Hematopoietic multipotent progenitor cell treated with erythropoietin and hydrocortisone succinate and interleukin-3 and kit ligand, for 4 days (in vitro differentiated cells): ENCODE measurements at places on chromosomes 2 and 18.

- DNase-seq: no peak
Observed at GRCh38 chr2:5360081-5360480, 332.1 kb upstream of the SOX11 start.

DNA sequence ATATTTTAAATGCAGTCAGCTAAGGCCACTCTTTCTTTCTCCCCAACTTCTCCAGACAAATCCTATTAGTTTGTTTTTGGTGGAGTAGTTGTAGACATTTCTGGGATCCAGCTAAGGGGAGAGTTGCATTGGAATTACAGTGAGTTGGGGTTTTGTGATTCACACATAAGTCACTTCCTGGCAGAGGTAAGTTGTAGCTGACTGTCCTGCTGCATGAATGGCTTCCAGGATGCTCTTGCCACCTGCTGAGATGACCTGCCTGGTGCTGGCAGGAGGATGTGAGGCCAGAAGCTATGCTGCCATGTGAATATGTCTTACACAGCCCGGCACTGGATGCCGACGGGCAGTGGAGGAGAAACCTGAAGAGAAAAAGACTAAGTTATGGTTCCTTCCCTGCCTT is 243.7 kb downstream of the TDRD15 start:
- DNase-seq: no peak

GRCh38 chr2:232842689-232843088 is 27.4 kb upstream of the SNORC start:
- no peak for DNase-seq

DNA sequence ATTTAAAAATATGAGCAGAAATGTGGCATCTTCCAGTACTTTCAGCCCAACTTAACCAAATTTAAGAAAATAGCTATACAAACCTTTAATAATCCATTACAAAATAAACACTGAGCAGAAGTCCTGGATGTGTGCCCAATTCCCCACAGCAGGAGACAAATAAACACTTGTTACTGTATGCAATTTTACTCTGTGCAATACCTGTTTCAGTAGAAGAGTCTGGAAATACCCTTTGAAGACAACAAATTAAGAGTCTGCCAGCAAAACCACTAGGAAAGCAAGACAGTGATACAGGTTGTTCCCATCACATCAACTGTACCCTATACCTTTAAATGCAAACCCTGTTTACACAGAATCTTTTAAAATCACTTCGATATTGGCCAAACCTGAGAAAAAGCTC is 41.4 kb upstream of the RNU4ATAC start:
- DNase-seq: no peak

- no peak for DNase-seq
Observed at GRCh38 chr2:148899638-148900318, 24.8 kb downstream of the KIF5C start.

DNA sequence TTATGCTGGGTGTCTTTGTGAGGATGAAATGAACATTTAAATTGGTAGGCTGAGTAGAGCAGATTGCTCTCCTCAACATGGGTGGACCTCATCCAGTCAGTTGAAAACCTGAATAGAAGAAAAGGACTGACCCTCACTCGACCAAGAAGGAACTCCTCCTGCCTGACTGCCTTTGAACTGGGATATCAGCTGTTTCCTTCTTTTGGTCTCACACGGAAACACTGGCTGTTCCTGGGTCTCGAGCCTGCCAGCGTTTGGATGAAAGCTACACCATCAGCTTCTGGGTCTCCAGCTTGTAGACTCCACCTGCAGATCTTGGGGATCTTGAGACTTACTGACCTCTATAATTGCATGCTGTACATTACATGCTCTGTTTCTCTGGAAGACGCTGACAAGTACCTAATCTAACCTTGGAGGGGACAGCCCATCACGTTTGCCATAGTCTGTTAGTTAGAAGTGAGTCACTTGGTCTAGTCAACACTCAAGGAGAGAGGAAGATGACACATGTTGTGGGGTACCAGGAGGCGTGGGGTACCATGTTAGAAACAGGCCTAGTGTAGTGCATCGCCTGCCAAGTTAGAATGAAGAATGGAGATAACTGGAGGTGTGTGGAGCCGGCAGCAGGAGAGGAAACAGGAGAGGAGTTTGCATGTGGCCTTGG is 267.0 kb downstream of the MREG start:
- no peak for DNase-seq

GRCh38 chr2:240650254-240650965 is 25.1 kb downstream of the GPR35 start:
- DNase-seq: no peak

DNA sequence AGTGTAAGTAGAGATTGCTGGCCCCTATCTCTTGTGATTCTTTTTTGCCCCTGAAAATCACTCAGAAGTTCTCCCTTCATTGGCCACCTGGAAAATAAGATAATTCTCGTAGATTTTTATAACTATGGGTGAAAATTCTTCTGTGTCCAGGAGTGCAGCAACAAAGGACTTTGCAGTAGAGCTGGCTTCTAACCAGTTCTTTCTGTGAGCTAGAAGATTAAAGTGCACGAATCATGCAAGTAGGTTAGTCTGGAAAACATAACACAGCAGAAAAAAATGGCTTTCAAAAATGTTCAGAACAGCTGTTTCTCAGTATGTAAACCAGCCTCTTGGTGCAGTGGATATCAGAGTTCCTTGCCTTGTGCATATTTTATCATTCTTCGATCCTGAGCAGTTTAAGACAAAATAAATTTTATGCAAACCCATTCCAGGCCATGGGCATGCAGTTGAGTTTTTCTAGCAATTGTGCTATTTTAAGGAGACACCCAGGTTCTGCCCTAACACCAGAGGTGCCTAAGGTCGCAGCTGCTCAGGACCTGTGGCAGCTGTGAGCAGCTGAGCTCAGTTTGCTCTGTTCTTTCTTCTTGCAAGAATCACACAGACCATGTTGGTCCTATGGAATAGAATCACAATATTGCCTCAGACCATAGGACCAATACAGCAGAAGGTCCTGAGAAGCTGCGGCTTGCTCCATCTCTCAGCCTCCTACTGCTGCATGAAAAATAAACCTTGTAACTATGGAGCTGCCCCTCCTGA is 80.9 kb upstream of the BCL2L11 start:
- no peak for DNase-seq

- peak; percentile 40 for DNase-seq
Observed at GRCh38 chr2:96533292-96534073, 3.1 kb upstream of the ARID5A start.

DNA sequence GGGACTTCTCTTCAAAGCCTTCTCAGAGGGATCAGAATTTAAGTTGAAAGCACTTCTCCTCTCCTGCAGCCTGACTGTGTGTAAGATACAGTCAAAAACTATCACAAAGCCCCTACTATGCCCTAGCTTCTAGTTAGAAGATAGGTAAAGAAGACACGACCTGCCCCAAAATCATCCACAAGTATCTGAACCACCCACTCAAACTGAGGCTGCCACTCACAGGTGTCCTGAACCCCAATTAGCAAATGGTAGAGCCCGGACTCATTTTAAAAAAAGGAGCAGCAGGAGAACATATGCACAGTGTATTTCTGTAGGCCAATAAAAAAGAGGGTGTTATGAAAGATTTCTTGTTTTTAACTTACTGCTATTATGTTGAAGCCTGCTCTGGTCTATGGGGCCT is 74.4 kb downstream of the ANKRD44 start:
- no peak for DNase-seq

DNA sequence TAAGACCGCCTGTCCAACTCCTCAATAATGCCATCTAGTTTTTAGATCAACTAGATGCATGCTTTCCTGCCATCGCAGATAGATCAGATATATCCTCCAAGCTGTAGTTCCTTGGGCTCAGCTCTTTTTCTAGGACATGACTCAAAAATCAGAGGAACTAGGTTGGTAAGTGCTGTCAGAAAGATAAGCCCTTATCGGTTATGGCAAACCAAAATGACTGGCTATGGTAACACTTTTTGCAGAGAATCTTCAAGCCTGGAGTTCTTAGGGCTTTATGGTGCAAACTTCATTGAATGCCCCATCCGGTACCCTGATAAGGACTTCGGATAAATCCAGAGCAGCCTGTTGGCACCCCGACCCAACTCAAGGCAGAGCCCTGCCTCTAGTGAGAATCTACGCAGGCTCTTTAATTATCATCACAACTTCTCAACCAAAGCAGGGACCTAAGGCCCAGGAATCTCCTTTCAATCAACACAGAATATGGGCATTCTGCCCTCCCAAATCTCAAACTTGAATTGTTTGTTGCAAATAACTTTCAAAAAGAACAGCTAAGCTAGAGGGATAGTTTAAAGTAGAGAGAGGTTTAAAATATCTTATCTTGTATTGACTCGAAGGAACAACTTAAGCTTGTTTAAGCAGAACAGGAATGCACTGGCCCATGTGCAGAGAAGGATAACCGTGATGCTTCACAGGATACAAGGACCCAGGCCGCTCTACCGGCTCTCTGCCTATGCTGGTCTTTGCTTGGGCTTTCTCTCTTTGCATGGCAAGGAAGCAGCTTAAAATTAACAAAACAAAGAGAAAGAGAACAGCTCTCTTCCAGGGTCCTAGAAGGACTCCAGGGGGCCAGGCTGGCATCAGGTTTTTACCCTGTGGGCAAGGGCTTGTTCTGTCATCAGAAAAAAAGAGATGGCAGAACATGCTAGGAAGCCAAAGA is 3.4 kb upstream of the CYP1B1 start:
- DNase-seq: peak; percentile 88

DNA sequence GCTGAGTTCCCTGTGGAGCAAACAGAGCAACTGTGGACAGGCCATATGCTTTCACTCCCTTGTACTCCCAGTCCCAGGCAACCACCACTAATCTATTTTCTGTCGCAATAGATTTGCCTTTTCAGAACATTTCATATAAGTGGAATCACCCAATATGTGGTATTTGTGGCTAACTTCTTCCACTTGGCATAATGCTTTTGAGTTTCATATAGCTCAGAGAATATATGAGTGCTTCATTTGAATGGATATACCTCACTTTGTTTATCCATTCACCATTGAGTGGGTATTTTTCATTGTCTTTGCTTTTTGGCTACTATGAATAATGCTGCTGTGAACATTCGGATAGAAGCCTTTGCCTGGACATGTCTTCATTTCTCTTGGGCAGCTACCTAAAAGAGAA is 151.9 kb downstream of the CERS6 start:
- no peak for DNase-seq
